ENCODE measurements at places on chromosomes 12 and 14.

GRCh38 chr14:52860910-52861309 lies 69.5 kb upstream of the GNPNAT1 start:
- no peak for DNase-seq

DNA sequence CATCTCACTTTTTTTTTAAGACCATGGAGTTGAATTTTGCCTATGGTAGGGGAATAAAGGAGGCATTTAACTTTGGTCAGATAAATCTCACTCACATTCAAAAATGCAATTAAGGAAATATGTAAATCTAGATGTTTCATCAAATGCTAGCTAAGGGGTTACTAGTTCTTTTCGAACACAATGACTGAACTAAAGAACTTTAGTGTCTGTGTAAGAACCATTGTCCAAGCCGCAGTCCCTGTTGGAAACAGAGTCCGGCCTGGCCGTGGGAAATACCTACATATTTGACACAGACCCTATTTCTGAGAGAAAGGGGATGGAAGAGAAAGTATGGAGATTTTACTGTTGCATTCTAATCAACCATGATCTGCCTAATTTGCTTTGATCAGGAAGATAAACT lies 17.4 kb downstream of the LGR5 start:
- DNase-seq = no peak

- DNase-seq = peak; percentile 80
Measured at GRCh38 chr12:115383668-115384067, 699.7 kb upstream of the TBX3 start.

DNA sequence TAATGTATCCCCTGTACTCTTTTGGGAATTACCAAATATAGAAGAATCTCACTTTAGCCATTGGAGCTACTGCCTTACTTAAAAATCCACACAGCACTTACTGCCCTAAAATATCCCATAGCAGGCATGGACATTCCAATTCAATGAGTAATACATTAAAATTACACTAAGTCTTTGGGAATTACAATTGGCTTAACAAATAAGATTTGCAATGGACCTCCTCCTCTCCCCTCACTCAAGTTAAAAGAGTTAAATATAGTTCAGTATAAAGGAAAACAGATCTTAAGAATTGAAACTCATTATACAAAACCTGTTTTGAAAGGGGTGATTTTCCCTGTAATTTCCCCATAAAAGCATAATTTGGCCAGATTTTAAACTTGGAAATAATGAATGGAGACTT lies 477.1 kb downstream of the SLC16A7 start:
- no peak for DNase-seq

GRCh38 chr12:8860165-8860961 lies 37.9 kb downstream of the A2ML1 start:
- DNase-seq = peak; percentile 15

DNA sequence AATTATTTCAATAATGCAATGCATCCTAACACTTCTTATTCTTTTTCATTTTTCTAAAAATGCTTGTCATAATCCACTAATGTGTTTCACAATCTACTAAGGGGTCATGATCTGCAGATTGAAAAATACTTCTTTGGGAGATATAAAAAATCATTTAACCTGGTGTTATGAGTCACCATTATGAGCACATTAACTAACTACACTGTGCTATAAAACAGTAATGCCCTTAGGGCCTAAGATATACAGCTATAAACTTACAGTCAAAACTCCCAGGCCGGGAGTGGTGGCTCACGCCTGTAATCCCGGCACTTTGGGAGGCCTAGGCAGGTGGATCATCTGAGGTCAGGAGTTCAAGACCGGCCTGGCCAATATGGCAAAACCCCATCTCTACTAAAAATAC lies 14.2 kb downstream of the ATXN2 start:
- DNase-seq = no peak

DNA sequence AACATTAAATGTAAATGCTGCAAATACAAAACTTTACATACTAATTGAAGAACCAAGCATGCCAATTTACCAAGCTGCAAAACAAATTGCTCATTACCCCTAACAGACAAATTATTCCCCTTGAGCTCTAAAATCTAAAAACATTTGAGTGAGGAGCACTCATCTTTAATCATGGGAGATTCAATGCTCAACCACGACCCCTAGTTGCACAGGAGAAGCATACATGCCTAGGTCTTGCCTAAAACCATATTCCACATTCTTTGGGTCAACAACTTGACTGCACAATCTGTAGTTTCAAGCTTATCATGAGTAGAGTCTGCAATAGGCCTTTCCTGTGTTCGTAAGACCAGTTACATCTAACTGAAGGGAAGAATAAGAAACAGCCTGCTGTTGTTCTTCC lies 69.7 kb downstream of the MGAT4C start:
- DNase-seq = peak; percentile 3

GRCh38 chr12:75961878-75962277 lies 69.7 kb downstream of the PHLDA1 start:
- no peak for DNase-seq

- no peak for DNase-seq
Measured at GRCh38 chr14:95064734-95065133, 92.6 kb downstream of the DICER1 start.

Measured in Daoy (cell line).